Activated CD4-positive, alpha-beta T cell treated with anti-CD3 and anti-CD28 coated beads, Interleukin-2, amount 50 U/mL, for 24 hours (primary cell): ENCODE measurements at places on chromosomes 5 and 9.

GRCh38 chr5:129906177-129906887 lies 2.1 kb downstream of the CHSY3 start:
- no peak for DNase-seq

GRCh38 chr9:129081388-129081904 lies 535 bp downstream of the DOLPP1 start:
- DNase-seq: no peak

DNA sequence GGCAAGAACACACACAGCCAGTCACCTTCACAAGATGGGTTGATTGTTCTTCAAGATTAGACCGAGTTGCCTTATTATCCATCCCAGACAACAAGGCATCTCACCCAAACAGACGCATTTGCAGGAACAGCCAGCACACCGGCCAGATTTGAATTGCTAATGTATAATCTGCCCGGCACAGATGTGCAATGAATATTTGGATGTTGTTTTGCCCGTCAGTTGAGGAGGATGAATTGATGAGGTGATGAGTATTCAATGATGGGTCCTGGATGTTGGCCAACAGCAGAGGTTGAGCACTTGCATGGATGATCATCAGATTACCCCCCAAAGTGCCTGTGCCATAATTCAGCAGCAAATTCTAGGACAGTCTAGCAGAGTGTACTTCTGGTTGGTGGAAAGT lies 20.1 kb downstream of the ALG2 start:
- DNase-seq: no peak

DNA sequence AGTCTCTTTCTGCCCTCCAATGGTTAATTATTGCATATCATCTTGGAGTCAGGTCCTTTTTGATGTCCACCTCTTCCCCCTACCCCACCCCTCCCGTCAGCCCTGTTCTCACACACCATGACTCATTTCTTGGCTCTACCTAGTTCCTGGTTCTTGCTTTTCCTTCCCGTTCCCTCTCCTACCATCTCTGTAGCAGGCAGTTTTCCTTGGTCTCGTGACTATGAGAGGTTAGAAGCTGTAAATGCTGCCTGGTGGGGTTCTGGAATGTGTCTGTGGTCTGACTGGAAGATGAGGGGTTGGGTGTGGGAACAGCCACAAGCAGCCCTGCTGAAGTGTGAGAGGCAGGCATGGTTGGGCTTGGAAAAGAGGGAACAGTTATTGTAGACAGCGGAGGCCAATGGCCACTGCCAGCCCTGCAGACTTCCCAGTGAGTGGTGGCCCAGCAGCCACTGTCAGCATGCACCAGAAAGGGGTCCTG lies 18.2 kb downstream of the SLC22A5 start:
- no peak for DNase-seq

DNA sequence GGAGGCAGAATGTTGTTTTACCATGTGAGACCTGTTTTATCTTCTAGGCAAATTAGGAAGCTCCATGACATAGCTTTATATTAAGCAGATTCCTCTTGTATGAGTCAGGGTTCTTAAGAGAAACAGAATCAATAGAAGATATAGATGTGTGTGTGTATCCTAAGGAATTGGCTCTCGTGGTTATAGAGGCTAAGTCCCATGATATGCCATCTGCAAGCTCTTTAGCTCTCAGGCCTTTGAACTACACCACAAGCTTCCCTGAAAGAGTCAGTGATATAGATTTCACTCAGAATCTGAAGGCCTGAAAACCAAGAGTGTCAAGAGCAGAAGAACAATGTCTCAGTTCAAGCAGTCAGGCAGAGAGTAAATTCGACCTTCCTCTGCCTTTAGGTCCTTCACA lies 365.8 kb upstream of the ZNF608 start:
- no peak for DNase-seq

- no peak for DNase-seq
These were observed 95.8 kb upstream of the SPATA31C2 start for GRCh38 chr9:88234114-88234513.

DNA sequence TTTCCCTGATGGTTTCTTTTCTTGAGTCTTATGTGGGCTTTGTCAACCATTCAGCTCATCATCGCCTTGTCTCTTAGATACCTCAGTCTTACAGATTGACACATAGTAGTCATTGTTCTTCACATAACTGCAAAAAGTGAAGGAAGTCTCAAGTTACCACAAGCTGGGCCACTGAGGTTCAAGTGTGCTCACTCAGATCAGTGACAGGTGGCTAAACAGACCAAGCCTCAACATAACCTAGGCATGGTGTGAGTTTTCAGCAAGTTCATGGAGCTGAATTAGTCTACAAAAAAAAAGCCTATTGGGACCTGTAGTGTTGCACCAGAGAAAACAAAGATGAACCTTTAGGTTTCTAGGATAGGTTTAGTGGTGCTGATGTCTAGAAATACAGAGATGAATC lies 58.2 kb downstream of the RFK start:
- no peak for DNase-seq

DNA sequence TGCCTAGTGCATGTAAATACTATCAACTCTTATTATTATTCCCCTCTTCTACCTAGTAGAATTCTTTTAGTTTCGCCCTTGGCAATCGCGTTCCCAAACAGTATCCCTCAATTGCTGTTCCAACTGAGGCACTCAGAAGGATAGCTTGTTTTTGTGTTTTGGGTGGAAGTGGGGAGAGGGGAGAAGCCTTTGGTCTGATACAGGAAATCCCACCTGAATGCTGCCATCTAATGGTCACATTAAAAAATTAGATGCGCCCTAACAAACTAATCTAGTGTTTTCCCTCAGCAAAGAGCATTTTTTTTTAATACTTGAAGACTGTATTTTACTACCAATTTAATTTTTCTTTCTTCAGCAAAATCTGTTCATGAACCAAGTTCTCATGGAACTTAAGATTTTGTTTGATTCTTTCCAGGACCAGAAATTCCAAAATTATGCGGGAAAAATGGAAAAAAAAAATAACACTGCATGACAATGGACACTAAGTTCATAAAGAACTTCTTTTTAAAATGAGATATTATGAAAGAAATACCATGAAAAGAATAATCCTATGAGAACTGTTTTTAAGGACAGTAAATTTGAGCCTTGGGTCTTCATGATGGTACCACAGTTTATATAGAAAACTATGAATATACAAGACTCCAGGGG lies 22.2 kb upstream of the GLDC start:
- DNase-seq: no peak

DNA sequence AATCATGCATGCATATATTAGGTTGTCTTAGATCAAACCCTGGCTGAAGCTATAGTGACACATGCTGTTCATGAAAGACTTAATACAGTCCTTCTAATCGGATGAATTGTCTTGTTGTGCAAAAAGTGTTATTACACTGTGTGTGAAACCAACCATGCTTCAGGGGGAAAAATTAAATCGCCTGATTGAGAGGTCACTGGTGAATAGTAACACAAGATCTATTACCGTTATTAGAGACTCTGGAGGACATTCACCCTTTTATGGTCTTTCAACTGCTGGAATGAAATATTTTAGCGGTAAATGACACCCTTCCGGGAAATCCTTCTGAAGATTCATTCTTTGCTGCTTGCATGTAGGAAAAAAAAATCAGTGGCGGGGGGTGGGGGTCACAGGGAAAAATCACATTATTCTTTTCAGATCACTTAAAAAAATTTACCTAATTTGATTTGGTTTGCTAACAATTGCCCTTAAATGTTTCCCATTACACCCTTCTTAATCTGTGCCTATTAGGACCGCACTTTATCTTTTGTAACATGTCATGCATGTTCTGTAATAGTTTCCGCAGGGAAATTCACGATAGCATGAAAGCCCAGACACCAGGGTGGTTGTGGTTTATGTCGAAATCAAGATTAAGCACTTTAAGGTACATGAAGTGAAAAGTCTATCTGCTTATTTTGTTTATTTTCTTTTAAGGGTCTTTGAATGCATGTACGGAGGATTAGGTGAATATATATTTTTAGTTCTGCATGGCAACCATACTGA lies 120.6 kb downstream of the FOCAD start:
- DNase-seq: no peak

GRCh38 chr5:115465431-115465830 lies 79.1 kb downstream of the FEM1C start:
- DNase-seq: no peak

- no peak for DNase-seq
These were observed 36.1 kb downstream of the UHRF2 start for GRCh38 chr9:6449086-6449485.

- DNase-seq: no peak
These were observed 88.6 kb downstream of the ANKRD31 start for GRCh38 chr5:75148051-75148450.

DNA sequence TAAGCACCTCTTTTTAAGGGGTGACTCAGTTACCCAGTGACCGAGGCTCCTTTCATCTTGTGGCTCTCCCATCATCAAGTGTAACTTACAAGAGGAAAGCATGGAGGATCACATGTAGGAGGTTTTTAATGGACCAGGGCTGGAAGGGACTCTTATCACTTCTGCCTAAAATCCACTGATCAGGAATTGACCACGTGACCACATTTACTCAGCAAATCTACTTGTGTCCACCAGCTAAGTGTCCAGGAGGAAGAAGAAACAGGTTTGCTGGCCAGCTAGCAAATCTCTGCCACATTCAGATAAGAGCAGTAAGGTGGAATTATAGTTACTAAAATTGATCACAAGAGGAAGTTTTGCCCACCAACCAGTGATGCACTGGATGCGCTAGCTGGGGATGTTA lies 486.0 kb downstream of the ENC1 start:
- DNase-seq: no peak

- DNase-seq: no peak
These were observed 12.8 kb upstream of the PANK3 start for GRCh38 chr5:168592014-168592368.

DNA sequence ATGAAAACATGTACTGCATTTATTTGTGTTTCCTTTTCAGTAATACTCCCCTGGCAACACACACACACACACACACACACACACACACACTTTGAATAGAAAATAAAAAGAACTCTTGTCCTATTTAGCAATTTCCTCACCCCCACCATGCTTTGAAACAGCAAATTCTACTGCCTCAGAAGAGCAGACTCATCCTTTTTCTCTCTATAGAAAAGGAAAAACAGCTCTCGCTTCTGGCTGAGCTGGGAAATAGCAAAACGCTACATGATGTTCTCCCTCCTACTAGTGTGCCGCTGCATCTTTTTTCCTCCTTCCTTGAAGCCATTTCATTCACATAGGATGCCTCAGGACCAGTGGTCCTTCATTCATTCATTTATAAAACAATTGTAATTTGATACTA lies 453.6 kb downstream of the CSNK1G3 start:
- DNase-seq: no peak

- DNase-seq: no peak
These were observed 265.1 kb upstream of the MAP3K1 start for GRCh38 chr5:56550227-56550626.

DNA sequence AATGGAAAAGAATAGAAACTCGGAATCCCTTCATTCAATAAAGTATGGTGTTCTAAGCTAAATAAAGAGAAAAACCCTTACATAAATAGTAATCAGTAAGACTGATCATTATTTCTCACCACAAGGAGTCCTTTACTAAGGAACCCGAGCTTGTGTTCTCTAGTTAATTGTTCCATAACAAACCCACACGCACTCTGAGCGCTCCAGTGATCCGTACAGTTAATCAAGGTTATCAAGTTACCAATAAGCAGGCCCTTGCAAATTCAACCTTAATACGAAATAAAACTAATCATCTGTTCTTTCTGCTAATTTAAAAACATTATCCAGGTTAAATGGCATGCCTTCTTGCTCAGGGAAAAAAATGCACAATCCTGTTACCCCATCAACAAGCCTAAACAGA lies 224.4 kb downstream of the FRMD3 start:
- no peak for DNase-seq

DNA sequence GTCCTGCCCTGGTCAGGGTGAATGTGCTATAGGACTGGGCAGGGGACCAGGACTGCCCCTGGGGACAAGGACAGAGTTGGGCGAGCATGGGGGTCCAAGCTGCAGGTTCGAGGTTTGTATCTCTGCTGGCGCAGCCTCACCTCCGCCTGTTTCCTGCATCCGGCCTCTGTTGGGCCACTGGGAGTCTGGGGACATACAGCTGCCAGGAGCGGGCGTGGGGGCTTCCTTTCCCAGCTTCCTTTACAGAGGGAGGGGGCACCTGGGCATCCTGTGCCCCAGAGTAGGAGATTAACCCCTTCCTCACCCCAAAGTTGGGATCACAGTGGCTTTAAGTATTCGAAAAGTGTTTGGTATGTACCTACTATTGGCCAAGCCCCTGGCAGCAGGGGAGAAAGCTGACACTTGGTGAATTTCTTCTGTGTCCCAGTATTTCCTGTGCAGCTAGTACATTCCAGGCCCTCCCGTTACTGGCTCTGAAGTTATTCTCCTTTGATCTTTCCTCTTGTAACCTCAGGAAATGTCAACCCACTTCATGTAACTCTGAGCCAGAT lies 19.0 kb downstream of the OLFML2A start:
- DNase-seq: no peak

DNA sequence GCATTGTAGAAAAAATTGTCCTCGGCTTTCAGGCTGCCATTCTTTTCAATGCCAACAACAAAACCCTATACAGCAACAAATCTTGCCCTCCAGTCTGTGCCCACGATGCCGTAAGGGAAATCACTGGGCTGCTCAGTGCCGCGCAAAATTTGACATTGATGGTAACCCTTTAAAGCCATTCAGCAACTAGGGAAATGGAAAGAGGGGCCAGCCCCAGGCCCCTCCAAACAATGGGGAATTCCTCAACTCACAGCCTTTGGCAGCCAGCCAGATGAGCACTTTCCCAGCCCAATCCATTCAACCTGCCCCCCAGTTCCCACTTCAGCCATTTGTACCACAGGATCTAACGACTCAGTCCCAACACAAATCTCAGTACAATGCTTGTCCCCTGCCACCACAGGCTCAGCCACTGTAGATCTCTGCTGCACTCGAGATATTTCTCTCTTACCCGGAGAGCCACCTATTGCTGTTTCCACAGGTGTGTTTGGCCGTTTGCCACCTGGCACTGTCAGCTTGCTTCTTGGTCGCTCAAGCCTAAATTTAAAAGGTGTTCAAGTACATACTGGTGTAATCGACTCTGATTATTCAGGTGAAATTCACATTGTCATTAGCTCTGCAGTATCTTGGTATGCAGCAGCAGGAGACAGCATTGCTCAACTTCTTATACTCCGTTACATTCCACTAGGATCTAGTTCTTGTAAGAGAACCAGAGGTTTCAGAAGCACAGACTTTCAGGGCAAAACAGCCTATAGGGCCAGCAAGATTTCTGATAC lies 103.3 kb downstream of the SYK start:
- DNase-seq: no peak

GRCh38 chr5:179819296-179820126 lies 1.2 kb upstream of the SQSTM1 start:
- no peak for DNase-seq

DNA sequence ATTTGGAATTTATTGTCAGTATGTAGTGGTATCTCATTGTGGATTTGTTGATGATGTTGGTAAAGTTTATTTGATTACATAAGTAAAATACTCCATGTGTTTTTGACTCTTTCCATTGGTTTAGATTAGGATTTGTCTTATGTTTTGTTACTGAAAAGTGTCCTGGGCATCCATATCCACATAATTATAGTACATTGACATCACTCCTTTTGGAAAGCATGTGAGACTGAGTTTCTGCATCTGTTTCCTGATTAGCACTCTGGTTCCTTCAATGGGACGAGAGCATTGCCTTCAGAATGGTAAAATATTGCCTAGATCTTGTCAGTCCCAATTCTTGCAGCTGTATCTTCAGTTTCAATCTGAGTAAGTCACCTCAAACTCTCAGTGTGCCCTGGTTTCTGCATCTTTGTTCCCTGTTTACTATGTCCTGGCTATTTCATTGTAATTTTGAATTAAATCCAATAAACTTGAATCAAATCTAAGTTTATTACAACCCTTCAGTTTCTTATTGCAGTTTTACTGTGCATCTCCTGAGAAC lies 128.1 kb downstream of the FBXO38 start:
- DNase-seq: no peak

GRCh38 chr9:86469476-86470250 lies 115.5 kb upstream of the TUT7 start:
- no peak for DNase-seq
